G401 (cell line): ENCODE measurements at places on chromosomes 2 and 18. TPM values are rescaled to one million over a fixed set of nuclear protein-coding genes. Genes with fewer than 3 reads are reported as not detected.

Gene NOP58
- total RNA-seq = 91.1 and 106 TPM in 2 replicates

GRCh38 chr2:24315669-24316068, 44.7 kb downstream of the ITSN2 start:
- DNase-seq = no peak

DNA sequence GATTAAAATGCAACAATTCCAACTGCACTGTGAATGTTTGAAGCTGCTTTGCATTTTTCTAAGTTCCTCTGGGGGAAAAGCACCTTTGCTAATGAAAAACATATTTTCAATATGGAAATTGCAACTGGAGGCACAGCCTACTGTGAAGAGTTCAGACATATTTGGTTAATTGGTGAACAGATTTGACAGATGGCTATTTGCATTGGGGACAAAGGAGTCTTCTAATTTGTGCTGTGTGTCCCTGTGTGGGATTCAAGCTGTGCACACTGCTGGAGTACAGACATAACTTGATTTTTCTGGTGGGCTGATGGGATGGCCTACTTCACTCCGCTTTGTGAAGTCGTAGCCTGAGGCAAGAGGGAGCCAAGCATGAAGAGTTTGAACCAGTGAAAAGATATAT, 40.7 kb upstream of the ARHGAP25 start:
- DNase-seq = no peak

Gene REG3G
- total RNA-seq = not detected in 2 replicates

Gene RAB31
- total RNA-seq = 36.6 and 64.3 TPM in 2 replicates

GRCh38 chr2:156695020-156695419, 258.8 kb downstream of the GPD2 start:
- peak; percentile 15 for DNase-seq

Gene TUBA3E
- not detected in 2 replicates for total RNA-seq

- DNase-seq = no peak
Measured at GRCh38 chr2:98846041-98846440, 90.0 kb downstream of the CRACDL start.

Gene ZCCHC2
- 18.0 and 27.0 TPM in 2 replicates for total RNA-seq

- DNase-seq = no peak
Measured at GRCh38 chr2:217802266-217802665, 200.5 kb downstream of the TNS1 start.

GRCh38 chr2:137208431-137208891, 443.1 kb downstream of the THSD7B start:
- DNase-seq = no peak

Gene SLC30A3
- total RNA-seq = 1.3 and 2.6 TPM in 2 replicates

GRCh38 chr2:182621810-182622209, 94.2 kb upstream of the DNAJC10 start:
- DNase-seq = no peak

Gene POTEC
- total RNA-seq = not detected in 2 replicates

Gene DPP10
- not detected in 2 replicates for total RNA-seq

GRCh38 chr2:195338856-195339255, 318.2 kb upstream of the SLC39A10 start:
- DNase-seq = no peak

- peak; percentile 14 for DNase-seq
Measured at GRCh38 chr2:133986081-133986837, 267.6 kb upstream of the MGAT5 start.

Gene FAM228A
- total RNA-seq = 0.18 TPM in 1 of 2 replicates, not detected in the other

Gene EPHA4
- not detected in 2 replicates for total RNA-seq

- DNase-seq = peak; percentile 74
Measured at GRCh38 chr2:70964596-70965386, 13.6 kb upstream of the ANKRD53 start.

GRCh38 chr2:61252031-61252430, 90.0 kb downstream of the C2orf74 start:
- no peak for DNase-seq

DNA sequence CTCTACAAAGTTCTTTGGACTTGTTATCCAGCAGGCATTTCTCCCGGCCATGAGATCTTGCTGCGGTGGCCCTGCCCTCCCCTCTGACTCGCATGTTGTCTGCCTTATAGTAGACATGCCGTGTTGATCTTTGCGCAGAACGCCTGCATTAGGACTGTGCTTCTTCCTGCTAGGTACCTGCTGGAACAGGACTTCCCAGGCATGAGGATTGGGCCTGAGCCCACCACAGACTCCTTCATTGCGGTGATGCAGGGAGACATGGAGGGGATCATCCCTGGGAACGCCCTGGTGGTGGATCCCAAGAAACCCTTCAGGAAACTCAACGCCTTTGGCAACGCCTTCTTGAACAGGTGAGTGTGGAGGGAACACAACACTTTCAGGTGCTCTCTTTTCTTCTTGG, 10.1 kb downstream of the EHD3 start:
- no peak for DNase-seq

DNA sequence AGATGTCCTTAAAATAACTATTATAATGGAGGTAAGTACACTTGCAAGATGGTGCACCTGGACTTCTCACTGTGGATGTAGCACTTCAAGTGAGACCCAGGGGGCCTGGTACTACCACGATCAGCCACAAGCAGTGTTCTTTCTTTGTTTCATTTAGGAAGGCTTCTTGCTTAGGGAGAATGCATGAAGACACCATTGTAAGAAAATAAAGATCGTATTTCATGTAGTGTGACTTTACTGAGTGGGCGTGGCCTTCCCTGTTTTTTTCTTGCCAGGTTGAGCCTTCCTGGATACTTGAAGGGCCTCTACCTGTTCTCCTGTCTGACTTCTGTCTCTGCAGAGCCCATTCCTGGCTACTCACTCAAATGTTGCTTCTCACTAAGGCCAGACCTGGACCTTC, 615.6 kb upstream of the SOX11 start:
- DNase-seq = no peak

Gene SCYGR4
- total RNA-seq = not detected in 2 replicates

DNA sequence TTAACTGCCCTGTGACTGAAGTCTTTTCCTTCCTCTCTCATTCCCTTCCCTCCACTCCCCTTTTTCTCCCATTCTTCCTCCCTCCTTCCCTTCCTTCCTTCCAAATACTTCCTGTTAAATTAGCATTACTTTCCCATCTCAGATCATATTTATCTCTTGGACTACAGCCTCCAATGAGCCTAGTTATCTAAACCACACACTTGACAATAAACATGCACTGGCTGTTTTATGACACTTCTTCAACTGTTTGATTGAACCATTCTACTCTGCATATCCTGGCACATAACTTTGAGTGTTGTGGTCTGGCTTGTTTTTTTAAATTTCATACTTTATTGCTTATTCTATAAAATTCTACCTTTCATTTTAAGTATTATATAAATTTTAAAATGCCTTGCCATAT, 1860.8 kb upstream of the LRRTM1 start:
- no peak for DNase-seq

DNA sequence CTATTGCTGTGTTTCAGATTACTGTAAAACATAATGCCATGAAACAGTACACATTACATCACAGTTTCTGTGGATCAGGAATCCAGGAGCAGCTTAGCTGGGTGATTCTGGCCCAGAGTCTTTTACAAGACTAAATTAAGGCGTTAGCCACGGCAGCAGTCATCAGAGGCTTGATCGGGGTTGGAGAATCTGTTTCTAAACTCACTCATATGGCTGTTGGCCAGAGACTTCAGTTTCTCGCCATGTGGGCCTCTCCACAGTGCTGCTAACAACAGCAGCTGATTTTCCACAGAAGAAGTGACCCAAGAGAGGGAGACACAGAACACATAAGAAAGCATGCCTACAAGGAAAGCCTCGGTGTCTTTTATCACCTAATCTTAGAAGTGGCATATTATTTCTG, 89.2 kb upstream of the MYO3B start:
- DNase-seq = peak; percentile 44
